ENCODE measurements at places on chromosomes 7 and 10.

GRCh38 chr10:73211106-73211811 lies 35.8 kb downstream of the DNAJC9 start:
- H3K27ac ChIP-seq = no peak overlapping the region
- no peaks in the 10 kb centered on the region for H3K36me3 ChIP-seq
- DNase-seq = no peak
- H3K27me3 ChIP-seq = no peaks in the 10 kb centered on the region

DNA sequence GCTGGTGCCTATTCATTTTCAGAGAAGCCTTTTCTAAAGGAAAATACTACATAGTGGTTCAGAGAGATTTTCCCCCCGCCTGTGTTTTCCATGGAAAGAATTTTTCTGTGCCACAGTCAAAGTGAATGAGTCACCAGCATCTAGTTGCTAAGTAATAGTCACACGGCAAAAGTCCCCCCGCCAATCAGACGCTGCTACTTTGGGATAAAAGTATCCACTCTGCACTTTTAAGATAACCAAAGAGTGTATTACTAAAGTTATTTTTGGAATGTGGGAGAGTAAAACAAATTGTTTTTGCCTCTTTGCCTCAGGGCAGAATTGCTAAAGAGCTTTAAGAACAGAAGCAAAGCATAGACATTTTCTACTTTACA lies 23.5 kb downstream of the ABLIM1 start:
- H3K4me1 ChIP-seq = peaks cover 12% of the 10 kb centered on the region
- no peak overlapping the region for H3K4me3 ChIP-seq
- peak; percentile 48 for DNase-seq
- H3K36me3 ChIP-seq = no peaks in the 10 kb centered on the region

- no peaks in the 10 kb centered on the region for H3K4me1 ChIP-seq
- no peaks in the 10 kb centered on the region for H3K36me3 ChIP-seq
- no peaks in the 10 kb centered on the region for H3K27me3 ChIP-seq
- DNase-seq = no peak
- no peak overlapping the region for H3K27ac ChIP-seq
Observed at GRCh38 chr10:71245420-71246325, 33.3 kb downstream of the UNC5B start.

- H3K4me3 ChIP-seq = no peak overlapping the region
- no peak overlapping the region for H3K27ac ChIP-seq
- DNase-seq = no peak
- no peaks in the 10 kb centered on the region for H3K36me3 ChIP-seq
- no peaks in the 10 kb centered on the region for H3K27me3 ChIP-seq
Observed at GRCh38 chr10:27450225-27450624, 53.9 kb upstream of the RAB18 start.

DNA sequence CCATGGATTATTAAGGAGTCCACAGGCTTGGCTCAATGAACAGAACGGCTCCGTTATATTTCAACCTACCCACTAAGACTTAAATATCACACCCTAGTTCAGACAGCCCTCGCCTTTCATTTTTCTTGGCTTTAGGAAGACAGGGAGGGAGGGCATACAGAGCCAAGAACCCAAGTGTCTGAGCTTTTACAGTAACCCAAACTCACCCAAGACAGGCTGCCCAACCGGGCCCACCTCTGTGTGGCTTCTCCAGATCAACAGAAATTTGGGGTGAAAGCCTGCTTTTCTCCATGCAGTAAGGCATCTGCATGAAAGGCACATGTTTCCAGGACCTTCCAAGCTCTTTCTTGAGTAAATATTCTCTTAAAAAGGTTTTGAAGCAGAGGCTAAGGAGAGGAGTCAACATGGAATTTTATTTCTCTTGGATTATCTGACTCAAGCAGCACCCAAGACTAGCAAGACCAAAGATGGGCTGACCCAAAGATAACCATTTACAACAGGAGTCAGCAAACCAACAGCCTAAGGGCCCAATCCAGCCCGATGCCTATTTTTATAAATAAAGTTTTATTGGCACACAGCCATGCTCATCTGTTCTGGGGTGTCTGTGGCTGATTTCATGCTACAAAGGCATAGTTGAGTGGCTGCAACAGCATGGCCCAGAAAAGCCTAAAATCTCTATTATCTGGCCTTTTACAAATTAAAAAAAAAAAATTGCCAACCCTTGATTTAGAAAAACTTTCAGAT lies 90.1 kb downstream of the KCNMA1 start:
- no peak overlapping the region for H3K27ac ChIP-seq
- DNase-seq = no peak
- no peaks in the 10 kb centered on the region for H3K36me3 ChIP-seq
- H3K4me1 ChIP-seq = no peaks in the 10 kb centered on the region
- H3K4me3 ChIP-seq = no peak overlapping the region

DNA sequence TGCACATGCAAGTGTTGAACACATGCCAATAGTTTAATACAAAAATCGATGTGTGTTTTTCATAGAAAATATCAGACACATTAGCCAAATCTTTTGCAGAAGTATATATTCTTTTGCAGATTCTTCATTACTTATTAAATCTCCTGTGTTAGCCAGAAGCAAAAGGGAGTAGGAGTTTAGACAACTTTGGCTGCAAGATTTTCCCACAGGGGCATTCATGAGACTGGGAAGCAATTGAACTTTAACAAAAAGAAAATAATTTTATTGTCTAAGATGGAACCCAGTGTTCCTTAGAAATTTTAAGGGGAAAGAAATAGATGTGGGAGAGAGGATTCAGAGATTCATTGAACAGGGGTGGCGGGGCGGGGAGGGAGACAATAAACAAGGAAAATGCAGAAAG lies 1336.0 kb downstream of the GATA3 start:
- no peak overlapping the region for H3K4me3 ChIP-seq
- H3K4me1 ChIP-seq = no peaks in the 10 kb centered on the region
- no peaks in the 10 kb centered on the region for H3K36me3 ChIP-seq
- H3K27ac ChIP-seq = no peak overlapping the region
- H3K27me3 ChIP-seq = no peaks in the 10 kb centered on the region

GRCh38 chr10:61024151-61024855 lies 80.3 kb upstream of the RHOBTB1 start:
- peaks cover 5% of the 10 kb centered on the region for H3K4me1 ChIP-seq
- no peak for DNase-seq
- H3K27ac ChIP-seq = no peak overlapping the region
- no peaks in the 10 kb centered on the region for H3K27me3 ChIP-seq
- H3K36me3 ChIP-seq = no peaks in the 10 kb centered on the region

DNA sequence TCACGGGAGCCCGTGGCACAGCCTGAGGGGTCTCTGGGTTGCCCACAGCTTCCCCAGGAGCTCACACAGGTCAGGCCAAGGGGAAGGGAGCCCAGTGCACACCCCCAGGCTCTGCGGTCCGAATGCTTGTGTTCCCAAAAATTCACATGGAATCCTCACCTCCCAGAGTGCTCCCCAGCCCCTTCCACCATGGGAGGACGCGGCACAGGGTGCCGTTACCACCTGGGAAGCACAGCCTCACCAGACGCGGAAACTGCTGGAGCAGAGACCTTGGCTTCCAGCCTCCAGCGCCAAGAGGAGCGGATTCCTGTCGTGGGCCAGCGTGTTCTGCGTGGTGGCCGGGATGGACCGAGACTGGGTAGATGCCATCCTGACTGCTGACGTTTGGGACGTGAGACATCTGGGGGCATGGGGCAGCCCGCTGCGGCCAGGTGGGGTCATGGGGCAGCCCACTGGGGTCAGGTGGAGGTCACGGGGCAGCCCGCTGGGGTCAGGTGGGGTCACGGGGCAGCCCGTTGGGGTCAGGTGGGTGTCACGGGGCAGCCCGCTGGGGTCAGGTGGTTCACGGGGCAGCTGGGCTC lies 149.4 kb downstream of the WDR37 start:
- DNase-seq = no peak
- H3K4me3 ChIP-seq = no peak overlapping the region
- H3K27me3 ChIP-seq = no peaks in the 10 kb centered on the region
- no peak overlapping the region for H3K27ac ChIP-seq
- H3K36me3 ChIP-seq = no peaks in the 10 kb centered on the region

GRCh38 chr7:55723621-55723941 lies 139.0 kb downstream of the SEPTIN14 start:
- H3K36me3 ChIP-seq = no peaks in the 10 kb centered on the region
- H3K4me3 ChIP-seq = no peak overlapping the region
- no peaks in the 10 kb centered on the region for H3K27me3 ChIP-seq
- H3K4me1 ChIP-seq = no peaks in the 10 kb centered on the region
- H3K27ac ChIP-seq = no peak overlapping the region

DNA sequence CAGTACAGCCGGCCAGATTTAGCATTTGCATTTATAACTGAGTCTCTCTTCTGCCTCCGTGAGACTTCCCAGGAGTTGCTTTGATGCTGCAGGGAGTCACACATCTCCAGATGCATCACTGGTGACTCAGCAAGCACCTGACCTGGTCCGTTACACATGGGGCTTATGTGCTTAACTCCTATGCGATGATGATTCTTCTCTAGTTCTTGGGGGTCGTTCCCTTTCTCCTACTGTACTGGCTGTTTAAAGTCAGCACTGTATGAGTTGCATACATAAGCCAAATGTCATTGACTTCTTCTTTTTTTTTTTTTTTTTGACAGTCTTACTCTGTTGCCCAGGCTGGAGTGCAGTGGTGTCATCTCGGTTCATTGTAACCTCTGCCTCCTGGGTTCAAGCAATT lies 13.0 kb upstream of the AKR1E2 start:
- H3K4me1 ChIP-seq = peaks cover 3% of the 10 kb centered on the region
- H3K27me3 ChIP-seq = no peaks in the 10 kb centered on the region
- no peaks in the 10 kb centered on the region for H3K36me3 ChIP-seq
- H3K4me3 ChIP-seq = no peak overlapping the region

DNA sequence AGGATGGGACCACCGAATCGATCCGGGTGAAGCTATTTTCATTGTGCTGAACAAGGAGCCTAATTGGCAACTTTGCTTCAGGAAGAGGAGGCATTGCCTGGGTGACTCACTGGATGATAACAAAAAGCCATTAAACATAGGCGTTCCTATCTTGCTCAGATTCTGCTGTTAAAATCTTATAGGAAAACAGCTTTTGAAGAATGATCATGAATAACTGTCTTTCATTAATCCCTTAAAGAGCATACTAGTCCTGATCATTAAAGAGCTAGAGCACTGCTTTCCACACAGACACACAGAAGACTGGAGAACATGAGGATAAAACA lies 174.2 kb upstream of the IMMP2L start:
- no peaks in the 10 kb centered on the region for H3K4me1 ChIP-seq
- DNase-seq = no peak
- no peaks in the 10 kb centered on the region for H3K27me3 ChIP-seq
- H3K36me3 ChIP-seq = no peaks in the 10 kb centered on the region
- H3K27ac ChIP-seq = no peak overlapping the region

DNA sequence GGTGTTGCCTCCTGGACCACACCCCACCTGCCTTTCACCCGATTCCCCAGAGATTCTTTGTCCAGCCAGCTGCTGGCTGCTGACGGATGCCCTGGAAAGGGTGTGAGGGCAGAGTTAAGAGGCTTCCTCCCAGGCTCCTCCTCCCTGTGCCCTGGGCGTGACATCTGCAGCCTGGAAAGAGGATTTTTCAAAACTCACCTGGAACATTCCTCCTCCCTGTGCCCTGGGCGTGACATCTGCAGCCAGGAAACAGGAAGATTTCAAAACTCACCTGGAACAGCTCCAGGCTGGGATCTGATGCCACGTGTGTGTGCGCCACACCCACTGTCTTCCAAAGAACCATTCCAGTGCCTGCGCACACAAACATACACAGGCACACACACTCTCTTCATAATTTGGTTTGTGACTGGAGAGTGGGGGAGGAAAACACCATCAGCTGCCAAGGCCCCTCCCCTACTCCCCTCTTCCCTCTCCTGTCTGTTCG lies 5.2 kb downstream of the MARVELD1 start:
- no peaks in the 10 kb centered on the region for H3K36me3 ChIP-seq
- DNase-seq = peak; percentile 70
- H3K4me1 ChIP-seq = no peaks in the 10 kb centered on the region
- H3K4me3 ChIP-seq = no peak overlapping the region

GRCh38 chr7:148962823-148963582 lies 65.3 kb downstream of the PDIA4 start:
- no peaks in the 10 kb centered on the region for H3K27me3 ChIP-seq
- H3K36me3 ChIP-seq = no peaks in the 10 kb centered on the region
- H3K4me1 ChIP-seq = peaks cover 7% of the 10 kb centered on the region
- H3K4me3 ChIP-seq = peak overlapping the region; percentile 27
- H3K27ac ChIP-seq = peak overlapping the region; percentile 76
- DNase-seq = peak; percentile 67

DNA sequence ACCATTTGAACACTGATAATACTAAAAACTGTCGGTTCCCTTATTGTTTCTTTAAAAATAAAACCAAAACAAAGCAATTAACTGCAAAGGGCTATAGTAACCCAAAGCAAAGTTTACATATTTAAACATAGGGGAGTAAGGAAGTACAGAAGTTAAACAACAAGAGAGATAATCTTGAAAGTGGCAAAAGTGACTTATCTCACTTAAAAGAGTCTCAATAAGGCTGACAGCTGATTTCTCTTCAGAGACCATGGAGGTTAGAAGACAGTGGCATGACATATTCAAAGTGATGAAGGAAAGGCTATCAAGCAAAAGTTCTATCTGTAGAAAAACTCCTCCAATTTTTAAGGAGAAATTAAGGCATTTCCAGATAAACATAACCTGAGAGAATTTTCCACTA lies 233.5 kb upstream of the HDAC9 start:
- DNase-seq = no peak
- no peaks in the 10 kb centered on the region for H3K36me3 ChIP-seq
- H3K27me3 ChIP-seq = no peaks in the 10 kb centered on the region

DNA sequence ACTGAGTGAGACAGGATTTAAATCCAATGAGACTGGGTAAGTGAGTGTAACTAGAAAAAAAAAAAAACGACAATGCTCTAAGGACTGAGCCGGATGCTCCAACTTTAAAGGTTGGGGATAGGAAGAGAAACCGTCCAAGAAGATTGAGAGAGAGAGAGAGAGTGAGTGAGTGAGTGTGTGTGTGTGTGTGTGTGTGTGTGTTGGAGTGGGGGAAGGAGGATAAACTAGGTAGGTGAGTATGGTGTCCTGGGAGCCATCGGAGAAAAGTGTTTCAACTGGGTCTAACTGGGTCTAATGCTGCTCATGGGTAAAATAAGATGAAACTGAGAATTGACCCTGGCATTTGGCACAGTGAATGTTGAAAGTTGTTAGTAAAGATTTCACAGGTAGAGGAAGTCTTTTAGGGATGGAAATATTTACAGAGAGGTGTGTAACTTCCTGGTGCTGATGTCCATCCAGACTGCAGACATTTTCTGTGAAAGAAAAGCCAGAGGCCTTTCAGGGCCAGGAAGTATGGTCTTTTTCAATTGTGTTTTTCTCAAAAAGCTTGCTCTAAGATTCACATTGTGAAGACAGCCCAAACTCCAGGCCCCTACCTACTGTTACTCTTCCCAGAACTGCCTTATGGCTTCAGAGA lies 14.2 kb downstream of the ENTPD1 start:
- no peaks in the 10 kb centered on the region for H3K4me1 ChIP-seq
- no peak for DNase-seq
- H3K36me3 ChIP-seq = no peaks in the 10 kb centered on the region
- H3K27me3 ChIP-seq = no peaks in the 10 kb centered on the region

- no peak overlapping the region for H3K27ac ChIP-seq
- no peaks in the 10 kb centered on the region for H3K27me3 ChIP-seq
- DNase-seq = no peak
- no peaks in the 10 kb centered on the region for H3K4me1 ChIP-seq
- no peaks in the 10 kb centered on the region for H3K36me3 ChIP-seq
- H3K4me3 ChIP-seq = no peak overlapping the region
Observed at GRCh38 chr10:61673360-61673759, 10.6 kb downstream of the CABCOCO1 start.
